Activated naive CD4-positive, alpha-beta T cell treated with Interleukin-2 at 50 U/mL for 16 hours (primary cell): ENCODE measurements at places on chromosomes 6 and 20.
A peak's percentile ranks its signal among the peaks of the same experiment; 100 is the strongest.

GRCh38 chr20:3749689-3750531, 17.4 kb downstream of the HSPA12B start:
- peak; percentile 36 for DNase-seq

- DNase-seq = no peak
These were observed 274.5 kb upstream of the RNF24 start for GRCh38 chr20:4289875-4290274.

- DNase-seq = no peak
These were observed 297.7 kb upstream of the MAN1A1 start for GRCh38 chr6:119647309-119647708.

- DNase-seq = no peak
These were observed 180.3 kb downstream of the THBS2 start for GRCh38 chr6:169073311-169073710.

GRCh38 chr20:4261333-4262284, 246.3 kb upstream of the RNF24 start:
- no peak for DNase-seq

GRCh38 chr6:121627761-121628160, 192.3 kb downstream of the GJA1 start:
- no peak for DNase-seq

- DNase-seq = no peak
These were observed 142.3 kb upstream of the CARMIL1 start for GRCh38 chr6:25136854-25137253.

- no peak for DNase-seq
These were observed 36.3 kb upstream of the ADGRG6 start for GRCh38 chr6:142265476-142265875.

GRCh38 chr6:130557481-130558112, 191.8 kb downstream of the TMEM200A start:
- DNase-seq = no peak

GRCh38 chr20:10610251-10610650, 63.5 kb downstream of the JAG1 start:
- DNase-seq = no peak

DNA sequence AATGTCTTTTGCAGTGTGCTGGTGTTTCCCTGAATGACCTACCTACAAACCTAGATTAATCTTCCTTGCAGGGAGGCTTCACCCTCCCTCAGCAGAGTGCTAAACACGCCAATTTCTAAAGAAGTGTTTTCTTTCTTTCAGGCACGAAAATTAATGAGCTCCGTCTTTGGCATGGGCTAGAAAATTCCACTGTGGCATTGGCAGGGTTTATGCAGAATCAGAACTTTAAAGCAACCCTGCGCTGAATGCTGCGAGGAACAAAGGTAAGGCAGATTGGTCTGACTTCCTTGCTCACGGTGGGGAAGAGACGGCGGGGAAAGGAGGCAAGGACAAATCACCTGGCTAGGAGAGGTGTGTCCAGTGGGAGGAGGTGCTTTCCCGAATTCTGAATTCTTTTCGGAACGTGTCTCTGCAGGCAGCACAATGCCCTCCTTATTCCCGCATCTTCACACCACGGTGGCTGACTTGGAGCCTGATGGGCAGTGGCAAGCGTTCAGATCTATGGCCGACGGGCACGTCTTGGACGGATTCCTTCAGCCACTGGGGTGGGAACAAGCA, 6.2 kb upstream of the BANF2 start:
- no peak for DNase-seq

DNA sequence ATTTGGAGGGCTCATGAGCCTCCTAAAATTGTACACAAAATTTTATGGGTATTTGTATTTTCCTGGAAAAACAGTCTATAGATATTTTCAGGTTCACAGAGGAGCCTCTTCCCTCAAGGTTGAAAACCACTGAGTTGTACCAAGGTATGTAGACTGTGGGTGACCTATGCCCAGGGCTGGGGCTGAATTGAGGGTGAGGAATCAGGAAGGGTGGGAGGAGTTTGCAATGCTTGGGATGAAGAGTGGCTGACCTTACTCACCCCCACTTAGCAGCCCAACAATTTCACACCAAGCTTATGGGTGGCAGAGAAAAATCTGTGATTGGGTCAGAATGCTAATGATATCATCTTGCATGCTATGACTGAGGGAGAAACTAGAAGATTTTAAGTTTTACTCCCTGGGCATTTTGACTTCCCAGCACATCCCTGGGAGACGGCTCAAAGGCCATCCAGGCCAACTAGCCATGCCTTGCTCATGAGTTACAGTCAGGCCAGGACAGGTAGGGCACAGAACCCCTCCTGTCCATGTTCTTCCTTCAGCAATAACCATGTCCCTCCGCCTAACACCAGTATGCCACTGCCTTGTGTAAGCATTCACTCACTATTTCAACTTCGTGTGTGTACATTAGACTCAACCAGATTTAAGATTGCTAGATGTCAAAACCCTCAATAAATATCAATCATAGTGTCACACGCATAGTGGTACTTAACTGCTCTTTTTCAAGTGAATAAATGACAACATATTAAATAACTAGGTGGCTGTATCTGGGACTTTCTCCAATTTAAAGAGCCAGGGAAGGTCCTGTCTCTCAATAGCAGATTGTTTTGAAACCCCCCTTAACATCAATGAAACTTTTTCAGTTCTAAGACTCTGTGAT, 16.6 kb downstream of the ADTRP start:
- no peak for DNase-seq

DNA sequence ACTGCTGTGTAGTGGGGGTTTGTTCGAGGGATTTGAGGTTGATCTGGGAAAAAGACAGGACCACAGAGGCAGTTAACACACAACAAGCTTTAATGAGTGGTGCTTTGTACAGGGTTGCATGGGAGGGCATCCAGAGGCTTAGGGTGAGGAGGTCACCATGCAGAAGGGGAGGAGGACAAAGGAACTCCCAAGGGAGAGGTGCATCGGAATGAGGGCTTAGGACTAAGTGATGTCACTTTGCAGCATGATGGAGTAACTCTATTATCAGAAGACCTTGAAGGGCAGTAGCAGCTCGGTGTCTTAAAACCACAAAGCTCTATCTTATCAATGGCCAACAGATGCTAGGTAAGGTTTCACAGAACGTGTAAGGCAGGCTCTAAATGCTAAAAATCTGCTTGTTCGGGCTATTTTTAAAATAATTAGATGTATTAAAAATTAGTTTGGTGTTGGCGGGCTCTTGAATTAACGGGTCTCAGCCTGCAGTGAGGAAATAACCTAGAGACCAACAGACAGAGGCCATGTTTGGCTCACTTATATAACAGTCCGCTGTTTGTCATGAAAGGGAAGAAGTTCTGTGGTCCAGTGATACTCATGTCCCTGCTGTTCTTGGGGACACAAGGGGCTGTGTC, 37.9 kb downstream of the MAN1A1 start:
- DNase-seq = no peak

DNA sequence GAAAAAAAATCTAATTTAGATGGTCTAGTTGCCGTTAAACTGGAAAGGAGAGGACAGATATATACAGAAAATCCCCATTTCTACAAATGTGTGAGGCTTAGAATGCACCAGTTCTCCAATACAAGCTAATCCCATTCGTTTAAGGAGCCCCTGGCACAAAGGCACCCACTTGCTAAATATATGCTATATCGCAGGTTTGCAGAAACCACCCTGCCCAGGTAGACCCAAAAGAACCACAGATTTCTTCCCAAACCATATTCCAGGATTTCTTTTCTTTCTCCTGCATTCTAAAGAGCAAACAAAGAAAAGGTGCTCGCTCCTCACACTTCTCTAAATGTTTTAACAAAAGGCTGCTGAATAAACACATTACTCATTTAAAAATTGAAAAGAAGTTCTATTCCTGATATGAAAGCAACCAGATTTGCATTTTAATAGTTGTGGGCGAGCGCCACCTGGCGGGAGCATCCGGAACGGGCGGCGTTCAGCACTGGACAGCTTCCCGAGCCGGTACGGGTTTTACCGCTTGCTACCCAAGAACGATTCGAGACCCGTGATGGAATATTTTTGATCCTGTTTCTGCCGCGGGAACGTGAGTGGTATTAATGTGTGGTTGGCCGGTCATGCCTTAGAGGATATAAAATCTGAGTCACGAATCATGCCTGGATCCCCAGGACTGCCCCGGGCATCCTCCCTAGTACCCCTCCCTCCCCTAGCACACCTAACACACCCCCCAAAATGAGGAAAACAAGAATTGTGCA, 2.1 kb downstream of the PTPRT start:
- peak; percentile 51 for DNase-seq

DNA sequence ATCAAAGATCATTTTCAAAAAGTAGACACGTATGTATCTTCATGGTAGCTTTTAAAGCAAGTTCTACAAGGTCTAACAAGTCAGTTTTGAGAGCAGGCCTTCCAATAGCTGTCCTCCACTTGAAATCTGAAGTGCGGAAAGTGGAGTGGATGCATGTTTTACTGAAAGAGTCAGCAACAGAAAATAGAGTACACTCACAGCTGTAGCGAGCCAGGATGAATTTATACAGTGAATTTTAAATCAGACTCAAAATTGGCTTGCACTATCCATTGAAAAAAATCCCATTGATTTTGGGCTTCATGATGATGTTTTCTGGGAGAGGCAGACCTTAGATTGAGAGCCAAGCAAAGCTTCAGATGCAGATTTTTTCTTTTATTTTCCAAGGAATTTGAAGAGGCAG, 80.6 kb downstream of the GJA10 start:
- no peak for DNase-seq

DNA sequence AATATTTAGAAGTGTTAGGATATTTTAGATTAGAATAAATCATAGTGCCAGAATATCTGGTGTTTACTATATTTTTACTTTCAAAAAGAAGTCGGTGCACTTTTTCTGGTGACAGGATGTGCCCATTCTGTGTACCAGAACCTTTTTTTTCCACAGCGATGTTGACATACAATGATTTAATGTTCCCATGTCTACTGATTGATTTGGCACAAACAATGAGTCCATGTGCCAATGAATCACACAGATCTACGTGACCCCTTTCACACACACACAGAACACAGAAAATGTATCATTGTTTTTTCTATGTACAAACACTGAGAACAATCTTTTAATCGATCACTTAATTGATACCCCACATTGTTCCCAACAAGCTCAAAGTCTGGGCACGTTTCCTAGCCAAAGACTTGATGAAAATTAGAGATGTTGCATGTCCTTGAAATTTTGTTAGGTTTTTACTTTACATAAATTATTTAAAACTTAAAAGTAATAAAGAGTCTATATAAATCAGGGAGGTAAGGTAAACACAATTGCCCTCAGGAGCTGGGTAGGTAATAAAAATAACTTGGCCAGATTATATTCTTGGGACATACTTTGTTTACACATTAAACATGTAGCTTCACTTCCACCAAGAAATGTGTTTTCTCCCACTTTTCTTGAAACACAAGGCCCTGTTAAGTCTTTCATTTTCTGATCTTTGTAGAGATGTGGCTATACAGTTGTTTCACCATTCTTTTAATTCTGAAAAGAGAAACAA, 36.4 kb upstream of the SOX4 start:
- DNase-seq = no peak

DNA sequence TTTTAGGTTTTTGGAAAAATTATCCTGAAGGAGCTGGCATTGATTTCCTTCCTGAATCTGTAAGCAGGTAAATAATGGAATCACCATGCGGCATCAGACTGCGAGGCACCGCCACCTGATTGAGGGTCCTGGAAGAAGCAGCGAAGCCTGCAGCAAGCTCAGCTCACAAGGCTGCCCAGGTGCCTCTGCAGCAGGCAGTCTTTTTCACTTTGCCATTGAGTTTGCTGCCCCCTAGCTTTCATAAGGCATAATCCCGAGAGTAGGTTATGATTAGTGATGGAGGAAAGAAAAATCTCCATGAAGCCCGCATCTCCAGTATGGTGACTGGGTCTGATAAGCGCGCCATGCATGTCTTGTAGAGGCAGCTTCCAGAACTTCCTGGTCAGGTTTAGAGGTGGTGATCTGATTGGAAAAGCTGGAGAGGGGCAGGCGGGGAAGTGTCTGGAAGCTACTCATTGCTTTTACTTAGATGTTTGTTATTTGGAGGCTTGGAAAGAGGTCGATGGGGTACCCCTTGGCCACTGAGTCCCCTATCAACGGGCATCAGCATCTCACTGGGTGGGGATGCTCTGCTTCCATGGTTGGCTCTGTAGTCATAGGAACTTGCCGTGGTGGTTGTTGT, 26.7 kb downstream of the IYD start:
- peak; percentile 27 for DNase-seq

GRCh38 chr6:139872665-139873064, 498.2 kb upstream of the CITED2 start:
- DNase-seq = no peak

DNA sequence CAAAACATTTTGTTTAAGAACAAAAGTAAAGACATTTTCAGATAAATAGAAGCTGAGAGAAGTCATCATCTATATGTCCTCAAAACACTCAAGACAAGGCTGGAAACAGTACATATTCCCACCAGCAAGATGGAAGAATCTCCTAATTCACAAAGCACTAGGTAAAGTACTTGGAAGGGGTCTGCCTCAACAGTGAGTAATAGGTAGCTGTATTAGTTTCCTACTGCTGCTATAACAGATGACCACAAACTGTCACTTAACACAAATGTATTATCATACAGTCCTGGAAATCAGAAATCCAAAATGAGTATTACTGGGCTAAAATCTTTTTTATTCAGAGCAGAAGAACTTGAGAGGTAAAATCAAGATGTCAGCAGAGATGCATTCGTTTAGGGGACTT, 40.6 kb downstream of the ZKSCAN8 start:
- no peak for DNase-seq

- no peak for DNase-seq
These were observed 1.3 kb downstream of the LY6G6C start for GRCh38 chr6:31720196-31720770.

GRCh38 chr6:166872531-166873009, 83.8 kb downstream of the RNASET2 start:
- no peak for DNase-seq

DNA sequence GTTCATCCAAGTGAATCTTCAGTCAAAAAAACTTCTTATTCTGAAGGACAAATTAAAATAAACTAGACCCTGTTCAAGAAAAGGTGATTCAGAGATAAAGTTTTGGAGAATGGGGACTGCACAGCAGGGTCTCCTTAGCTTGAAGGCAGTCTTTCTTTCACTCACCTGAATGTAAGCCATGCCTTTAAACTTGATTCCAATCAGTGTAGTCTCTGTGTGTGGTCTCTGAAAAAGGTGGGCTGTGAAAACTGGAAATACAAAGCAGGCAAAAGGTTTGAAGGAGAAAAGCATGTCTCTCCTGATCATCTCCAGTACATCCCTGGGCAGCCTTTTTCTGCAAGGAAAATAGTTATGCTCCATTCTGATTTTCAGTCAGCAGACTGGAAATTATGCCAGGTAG, 188.0 kb upstream of the SASH1 start:
- no peak for DNase-seq
